ENCODE measurements at places on chromosomes 12 and 14.

GRCh38 chr12:78004249-78005093 lies 173.8 kb downstream of the NAV3 start:
- no peak for DNase-seq

GRCh38 chr12:129203456-129203855 lies 350.2 kb downstream of the GLT1D1 start:
- DNase-seq = no peak

DNA sequence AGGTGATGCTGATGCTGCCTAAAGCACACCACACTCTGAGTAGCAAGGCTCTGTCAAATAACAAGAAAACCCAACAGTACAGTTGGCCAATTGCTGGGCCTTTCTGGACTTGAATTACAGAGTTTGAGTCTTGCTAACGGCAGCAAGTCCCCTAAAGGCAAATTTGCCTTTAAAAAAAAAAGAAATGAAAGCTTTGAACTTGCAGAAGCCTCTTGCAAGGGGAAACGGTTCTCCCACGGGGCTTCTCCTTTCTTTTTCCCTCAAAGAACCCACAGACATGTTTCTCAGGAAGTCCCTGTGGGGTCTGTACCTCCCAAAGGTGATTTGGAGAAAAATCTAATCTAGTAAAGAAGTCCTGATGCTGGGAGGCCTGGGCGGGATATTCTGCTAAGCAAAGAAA lies 191.3 kb upstream of the MYL2 start:
- no peak for DNase-seq

GRCh38 chr12:104371043-104371870 lies 67.7 kb downstream of the EID3 start:
- DNase-seq = no peak

DNA sequence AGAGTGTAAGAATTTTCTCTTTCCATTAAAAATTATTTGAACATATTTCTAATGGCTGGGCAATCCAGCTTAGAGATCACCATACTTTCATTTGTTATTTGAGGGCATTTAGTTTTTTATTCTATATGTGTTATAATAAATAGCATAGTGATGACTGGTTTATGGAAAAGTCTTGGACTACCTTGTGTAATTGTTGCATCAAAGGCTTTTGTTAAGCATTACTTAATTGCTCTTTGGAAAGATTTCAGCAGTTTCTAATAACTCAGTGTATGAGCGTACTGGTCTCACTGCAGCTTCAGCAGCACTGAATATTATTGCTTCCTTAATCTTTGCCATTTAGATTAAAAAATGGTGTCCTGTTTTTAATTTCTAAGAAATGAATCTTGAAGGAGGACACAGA lies 22.8 kb downstream of the TMEM19 start:
- no peak for DNase-seq

DNA sequence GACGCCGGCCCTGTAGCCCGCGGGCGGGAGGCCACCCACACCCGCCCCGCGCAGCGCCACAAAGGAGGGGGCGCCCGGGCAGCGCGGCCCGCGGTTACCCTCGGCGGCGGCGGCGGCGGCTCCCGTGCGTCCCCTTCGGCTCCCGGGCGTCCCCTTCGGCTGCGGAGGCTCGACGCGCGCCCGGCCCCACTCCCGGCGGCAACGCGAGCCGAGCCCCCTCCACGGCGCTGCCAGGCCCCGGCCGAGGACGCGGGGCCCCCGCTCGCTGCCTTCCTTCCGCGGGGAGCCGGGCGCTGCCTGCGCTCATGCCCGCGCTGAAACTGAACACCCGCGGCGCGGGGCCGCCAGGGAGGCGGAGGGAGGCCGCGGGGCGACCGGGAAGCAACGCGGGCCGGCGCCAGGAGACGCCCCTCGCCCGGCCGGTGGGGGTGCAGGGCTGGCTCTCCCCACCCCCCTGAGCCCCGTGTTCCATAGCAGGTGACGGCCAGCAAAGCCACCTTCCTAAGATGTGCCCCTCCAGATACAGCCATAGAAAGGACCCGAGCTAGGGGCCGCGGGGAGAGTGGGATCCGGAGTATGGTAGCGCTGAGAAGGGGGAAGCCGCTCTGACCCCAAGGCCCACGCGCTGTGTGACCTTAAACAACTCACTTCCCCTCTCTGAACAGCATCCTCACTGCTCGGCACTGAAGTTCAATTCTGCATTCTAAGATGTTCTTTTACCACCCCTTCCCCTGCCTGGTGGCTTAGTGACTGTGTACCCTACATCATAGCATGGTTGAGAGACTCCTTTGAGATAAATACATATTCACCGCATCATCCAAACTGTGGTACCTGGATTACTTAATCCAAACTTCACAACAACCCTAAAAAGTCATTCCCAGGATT lies 42.8 kb downstream of the KDM2B start:
- peak; percentile 44 for DNase-seq

- no peak for DNase-seq
Measured at GRCh38 chr12:93616584-93617101, 44.2 kb downstream of the SOCS2 start.

- DNase-seq = peak; percentile 13
Measured at GRCh38 chr14:68886109-68886434, 93.0 kb downstream of the ACTN1 start.

DNA sequence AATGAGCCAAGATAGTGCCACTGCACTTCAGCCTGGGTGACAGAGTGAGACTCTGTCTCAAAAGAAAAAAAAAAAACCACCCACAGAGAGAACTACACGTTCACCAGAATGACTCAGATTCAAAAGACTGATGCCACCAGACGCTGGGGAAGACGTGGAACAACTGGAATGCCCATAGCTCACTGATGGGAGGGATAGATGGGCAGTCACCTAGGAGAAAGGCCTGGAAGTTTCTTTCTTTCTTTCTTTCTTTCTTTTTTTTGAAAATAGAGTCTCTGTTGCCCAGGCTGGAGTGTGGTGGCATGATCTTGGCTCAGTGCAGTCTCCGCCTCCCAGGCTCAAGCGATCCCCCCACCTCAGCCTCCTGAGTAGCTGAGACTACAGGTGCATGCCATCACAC lies 10.0 kb upstream of the KLC1 start:
- no peak for DNase-seq

Measured in tongue (tissue), 3 donors.